ENCODE measurements at places on chromosomes 5 and 9.

- no peak for DNase-seq
Observed at GRCh38 chr5:14452685-14453454, 128.7 kb upstream of the OTULINL start.

DNA sequence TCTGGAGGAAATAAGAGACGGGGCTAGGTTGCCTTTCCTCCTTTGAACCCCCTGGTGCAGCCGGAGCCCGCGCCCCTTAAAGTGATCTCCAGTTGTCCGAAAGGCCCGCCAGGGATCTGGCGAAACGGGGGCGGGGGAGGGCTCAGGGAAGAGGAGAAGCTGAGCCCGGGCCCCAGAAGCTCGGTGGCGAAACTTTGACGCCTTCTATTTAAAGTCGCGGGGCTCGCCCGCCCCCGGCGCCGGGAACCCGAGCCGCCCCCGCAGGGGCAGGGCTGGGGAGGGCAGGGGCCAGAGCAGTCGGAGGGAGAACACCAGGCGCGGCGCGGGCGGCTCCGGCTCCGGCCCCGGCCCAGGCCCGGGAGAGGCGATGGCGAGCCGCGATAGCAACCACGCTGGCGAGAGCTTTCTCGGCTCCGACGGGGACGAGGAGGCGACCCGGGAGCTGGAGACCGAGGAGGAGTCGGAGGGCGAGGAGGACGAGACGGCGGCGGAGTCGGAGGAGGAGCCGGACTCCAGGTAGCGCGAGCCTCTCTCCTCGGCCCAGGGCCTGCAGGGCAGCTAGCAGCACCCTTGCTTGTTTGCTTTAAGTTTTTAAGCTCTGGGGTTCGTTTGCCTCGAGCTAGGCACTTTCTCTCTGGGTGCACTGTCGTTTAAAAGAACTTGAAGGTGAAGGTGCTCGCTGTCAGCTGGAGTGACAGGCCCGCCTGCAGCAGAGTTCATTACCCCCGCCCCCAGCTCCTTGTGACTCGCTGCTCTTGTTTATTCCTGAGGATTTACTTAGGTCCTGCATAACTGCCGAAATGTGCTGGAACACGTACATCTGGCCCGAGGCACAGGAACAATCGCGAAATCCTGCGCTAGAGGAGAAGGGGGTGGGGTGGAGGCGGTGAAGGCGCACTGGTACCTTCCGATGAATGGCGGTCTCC lies at the start of gene CMYA5:
Gene CMYA5 (plus strand): TSS at position 296 of the 926 bp plus-strand sequence. CDS start 72 bp downstream, at position 368.
- DNase-seq: no peak

DNA sequence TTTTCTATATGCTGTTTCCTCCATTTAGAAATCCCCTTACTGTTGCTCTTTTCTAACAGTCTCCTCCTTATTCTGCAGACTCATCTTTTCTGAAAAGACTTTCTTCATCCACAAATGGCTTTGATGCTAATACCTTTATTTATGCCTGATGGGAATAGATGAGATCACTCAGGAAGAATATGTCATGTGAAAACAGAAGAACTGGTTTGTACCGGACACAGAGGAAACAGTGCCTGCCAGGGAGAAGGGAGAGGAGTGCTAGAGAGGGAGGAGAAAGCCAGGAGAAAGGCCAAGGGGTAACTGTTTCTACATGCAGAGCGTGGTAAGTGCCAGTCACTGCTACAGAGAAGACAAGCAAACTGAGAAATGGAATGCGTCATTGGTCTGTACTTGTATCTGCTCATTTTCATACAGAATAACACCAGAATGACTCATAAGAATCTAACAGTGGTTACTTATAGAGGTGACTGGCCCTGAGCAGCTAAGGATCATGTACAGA lies 45.9 kb upstream of the PJA2 start:
- no peak for DNase-seq

GRCh38 chr5:174692381-174692780 lies 32.0 kb upstream of the MSX2 start:
- no peak for DNase-seq

- DNase-seq: no peak
Observed at GRCh38 chr5:116411101-116411571, 163.5 kb downstream of the SEMA6A start.

GRCh38 chr5:120463991-120464626 lies at the start of gene PRR16:
Gene PRR16, plus strand, starts transcription at chr5:120464300.
- DNase-seq: no peak

DNA sequence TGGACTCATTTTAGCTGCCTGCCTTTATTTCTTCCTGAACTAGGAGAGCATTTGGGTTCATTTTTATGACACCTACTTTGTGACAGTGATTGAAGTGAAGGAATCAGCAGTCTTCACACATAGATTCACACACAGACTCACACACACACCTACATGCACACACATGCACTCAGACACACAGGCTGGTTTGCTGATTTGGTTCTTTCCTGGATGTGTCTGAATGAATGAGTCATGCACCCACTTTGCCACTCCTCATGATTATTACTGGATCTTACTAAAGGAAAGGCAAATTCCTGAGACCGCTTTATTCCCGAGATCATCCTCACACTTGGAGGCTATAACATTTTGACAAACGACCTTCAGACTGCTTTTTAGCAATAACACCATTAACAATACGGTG lies 529.5 kb downstream of the AGTPBP1 start:
- DNase-seq: no peak

- DNase-seq: no peak
Observed at GRCh38 chr5:157665467-157666070, 5.8 kb upstream of the C5orf52 start.

GRCh38 chr9:93922535-93922934 lies 32.6 kb downstream of the BARX1 start:
- no peak for DNase-seq

DNA sequence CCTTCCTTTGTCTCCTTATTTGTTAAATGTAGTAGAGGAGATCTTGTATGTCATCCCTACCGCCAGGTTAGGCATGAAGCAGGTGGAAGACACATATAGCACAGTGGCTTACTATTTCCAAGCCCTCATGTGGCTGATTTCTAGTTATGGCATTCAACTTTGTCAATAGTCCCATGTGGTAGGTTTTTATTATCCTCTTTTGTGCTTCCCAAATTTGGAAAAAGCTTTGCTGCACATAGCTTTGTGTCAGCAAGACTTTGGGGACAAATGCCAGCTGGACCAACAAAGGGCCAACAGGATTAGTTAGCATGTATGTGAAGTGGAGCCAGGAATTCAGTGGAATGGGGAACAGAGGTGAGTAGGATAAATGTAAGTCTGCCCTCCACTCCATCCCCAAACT lies 276.3 kb downstream of the PSAT1 start:
- DNase-seq: no peak

GRCh38 chr5:72746736-72747135 lies 69.7 kb upstream of the TNPO1 start:
- DNase-seq: no peak
